ENCODE measurements at places on chromosomes 13 and 19. TPM values are rescaled to one million over a fixed set of nuclear protein-coding genes. Genes with fewer than 3 reads are reported as not detected.
A peak's percentile ranks its signal among the peaks of the same experiment; 100 is the strongest.

DNA sequence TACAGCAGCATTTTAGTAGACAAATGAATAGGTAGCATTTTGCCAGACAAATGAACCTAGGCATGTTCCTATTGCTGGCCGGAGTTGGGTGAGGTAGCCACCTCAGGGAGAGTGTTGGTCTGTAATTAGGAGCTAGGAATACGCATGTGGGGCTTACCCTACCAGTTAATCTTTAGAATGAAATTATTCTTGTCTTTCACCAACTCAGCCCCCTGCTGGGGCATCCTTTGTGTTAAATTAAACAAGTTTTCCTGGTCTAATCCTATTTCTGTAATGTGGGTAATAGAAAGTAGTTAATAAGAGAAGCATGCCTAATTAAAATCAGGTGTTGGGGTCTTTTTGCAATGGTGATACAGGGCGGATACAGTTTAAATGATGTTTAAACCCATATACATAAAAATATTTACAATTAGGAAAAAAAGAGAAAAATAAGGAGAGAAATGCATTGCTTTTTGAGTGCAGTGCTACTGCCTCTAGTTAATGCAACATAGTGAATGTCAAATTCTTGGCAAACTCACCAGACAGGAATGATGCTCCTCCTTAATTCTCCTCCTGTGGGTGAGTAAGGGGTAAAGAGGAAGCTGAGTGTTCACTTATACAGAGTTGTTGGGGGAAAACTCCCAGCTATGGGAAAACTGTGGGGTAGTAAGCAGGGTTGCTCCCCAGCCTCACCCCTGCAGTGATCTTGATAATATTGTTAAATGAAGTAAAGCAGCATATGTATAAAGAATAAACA lies 276.4 kb upstream of the EDNRB start:
- no peak for DNase-seq

DNA sequence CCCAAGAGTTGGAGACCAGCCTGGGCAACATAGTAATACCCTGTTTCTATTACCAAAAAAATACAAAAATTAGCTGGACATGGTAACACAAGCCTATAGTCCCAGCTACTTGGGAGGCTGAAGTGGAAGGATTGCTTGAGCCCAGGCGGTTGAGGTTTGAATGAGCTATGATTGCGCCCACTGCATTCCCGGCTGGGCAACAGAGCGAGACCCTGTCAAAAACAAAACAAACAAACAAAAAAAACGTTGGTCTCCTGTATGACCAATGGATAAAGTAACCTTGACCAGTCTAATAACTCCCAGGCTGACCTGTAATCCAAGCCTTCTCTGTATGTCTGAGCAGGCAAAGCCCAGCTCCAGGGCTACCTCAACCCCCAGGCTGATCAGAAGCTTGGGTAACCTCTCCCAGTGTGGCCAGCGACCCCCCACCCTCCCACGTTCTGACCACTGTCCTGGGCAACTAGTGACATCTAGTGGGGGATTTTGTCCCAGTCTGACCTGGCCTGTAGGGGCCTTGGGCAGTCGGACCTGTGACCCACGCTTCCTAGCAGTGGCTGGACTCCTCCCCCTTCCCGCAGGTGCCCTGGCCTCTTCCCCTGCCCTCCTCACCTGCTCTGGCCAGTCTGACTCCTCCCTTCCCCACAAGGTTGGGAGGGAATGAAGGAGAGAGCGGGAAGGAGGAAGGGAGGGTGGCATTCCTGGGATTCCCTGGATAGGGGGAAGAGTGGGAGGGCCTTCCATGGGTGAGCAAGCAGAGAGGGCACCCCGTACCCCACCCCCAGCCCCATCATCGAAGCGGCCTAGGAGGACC lies 1.0 kb upstream of the BCAM start:
- DNase-seq: peak; percentile 89

- DNase-seq: no peak
Observed at GRCh38 chr19:16369664-16370576, 45.3 kb downstream of the KLF2 start.

The KL gene
- total RNA-seq: 0.07 TPM

The IL4I1 gene
- total RNA-seq: 1.4 TPM

Data from WTC11 (cell line).